ENCODE measurements at places on chromosomes 4 and X.

- DNase-seq: no peak
These were observed 279.9 kb downstream of the PPP3CA start for GRCh38 chr4:101067383-101067782.

- no peak for DNase-seq
These were observed 41.9 kb downstream of the WWC2 start for GRCh38 chr4:183140911-183141320.

GRCh38 chr4:1238676-1239000, 10.3 kb downstream of the CTBP1 start:
- DNase-seq: no peak

DNA sequence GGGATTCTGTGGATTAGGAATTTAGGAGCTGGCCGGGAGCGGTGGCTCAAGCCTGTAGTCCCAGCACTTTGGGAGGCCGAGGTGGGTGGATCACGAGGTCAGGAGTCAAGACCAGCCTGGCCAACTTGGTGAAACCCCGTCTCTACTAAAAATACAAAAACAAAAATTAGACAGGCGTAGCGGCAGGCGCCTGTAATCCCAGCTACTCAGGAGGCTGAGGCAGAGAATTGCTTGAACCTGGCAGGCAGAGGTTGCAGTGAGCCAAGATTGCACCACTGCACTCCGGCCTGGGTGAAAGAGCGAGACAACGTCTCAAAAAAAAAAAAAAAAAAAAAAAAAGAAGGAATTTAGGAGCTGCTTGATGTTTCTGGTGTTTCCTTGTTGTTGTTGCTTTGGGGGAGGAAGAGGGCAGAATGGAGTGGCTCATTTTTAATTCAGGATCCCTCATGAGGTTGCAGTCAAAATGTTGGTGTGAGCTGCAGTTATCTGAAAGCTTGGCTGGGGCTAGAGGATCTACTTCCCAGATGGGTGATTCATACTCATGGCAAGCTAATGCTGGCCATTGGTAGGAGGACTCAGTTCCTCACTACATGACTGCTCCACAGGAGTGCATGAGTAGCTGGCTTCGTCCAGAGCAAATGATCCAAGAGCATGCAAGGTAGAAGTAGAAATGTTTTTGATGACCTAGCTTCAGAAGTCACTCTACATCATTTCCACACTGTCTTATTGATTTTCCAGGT, 26.5 kb upstream of the JADE1 start:
- DNase-seq: peak; percentile 19

- no peak for DNase-seq
These were observed 47.7 kb downstream of the ARHGEF9 start for GRCh38 chrX:63737131-63737921.

DNA sequence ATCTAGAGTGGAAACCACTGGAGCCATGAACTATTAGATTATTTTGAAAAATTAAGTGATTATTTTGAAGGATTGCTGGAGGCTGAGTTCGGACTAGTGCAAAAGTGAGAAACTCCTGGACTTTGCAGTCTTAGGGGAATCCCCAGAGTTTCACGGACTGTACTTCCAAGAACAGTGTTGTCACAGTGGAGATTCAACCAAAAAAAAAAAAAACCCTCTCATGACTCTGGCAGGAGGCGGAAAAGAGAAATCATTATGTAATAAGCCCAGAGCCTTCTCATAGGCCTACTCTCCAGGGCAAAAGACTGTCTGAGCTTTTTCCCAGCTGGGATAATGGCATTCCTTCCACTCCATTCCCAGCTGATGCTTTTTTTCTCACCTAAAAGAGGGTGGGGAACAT, 16.8 kb upstream of the C4orf51 start:
- DNase-seq: no peak

DNA sequence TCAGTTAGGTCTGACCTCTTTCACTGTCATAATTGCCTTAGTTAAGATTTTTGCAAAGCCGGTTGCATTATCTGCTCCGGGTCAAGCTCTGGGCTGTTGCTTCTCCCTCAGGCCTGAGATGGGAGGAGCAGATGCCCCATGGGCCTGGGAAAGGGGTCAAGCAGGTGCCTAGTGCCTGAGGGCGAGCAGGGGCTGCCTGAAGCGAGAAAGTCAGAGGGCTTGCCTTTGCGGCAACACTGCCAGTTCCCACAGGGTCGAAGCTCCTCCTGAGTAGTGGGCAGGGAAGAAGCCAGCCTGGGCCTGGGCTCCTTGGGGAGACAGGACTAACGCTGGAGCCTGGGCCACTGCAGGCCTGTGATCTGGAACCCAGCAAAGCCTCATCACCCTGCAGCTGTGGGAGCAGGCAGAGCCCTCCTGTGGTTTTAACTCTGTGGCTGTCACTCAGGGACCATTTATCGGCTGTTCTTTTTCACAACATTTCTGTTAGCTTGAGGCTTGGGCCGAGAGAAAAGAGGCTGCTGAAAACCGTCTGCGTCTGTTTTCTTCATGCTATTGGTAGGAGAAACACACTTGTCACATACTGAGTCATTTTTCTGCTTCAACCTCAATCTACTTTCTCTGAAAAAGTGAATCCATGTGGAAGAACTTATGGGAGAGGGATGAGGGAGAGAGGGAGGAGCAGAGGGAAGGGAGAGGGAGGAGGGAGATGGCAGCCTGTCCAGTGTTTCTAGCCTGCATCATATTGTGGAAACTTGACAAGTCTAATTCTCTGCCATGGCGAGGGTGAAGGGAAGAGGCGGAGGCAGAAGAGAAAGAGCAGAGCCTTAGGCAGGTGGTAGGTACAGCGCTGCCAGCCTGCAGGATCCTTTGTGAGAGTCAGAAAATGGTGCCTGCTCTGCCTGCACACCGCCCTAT, 68.4 kb downstream of the RHOH start:
- DNase-seq: peak; percentile 18

GRCh38 chr4:113502906-113503305, 258.6 kb downstream of the CAMK2D start:
- DNase-seq: no peak

DNA sequence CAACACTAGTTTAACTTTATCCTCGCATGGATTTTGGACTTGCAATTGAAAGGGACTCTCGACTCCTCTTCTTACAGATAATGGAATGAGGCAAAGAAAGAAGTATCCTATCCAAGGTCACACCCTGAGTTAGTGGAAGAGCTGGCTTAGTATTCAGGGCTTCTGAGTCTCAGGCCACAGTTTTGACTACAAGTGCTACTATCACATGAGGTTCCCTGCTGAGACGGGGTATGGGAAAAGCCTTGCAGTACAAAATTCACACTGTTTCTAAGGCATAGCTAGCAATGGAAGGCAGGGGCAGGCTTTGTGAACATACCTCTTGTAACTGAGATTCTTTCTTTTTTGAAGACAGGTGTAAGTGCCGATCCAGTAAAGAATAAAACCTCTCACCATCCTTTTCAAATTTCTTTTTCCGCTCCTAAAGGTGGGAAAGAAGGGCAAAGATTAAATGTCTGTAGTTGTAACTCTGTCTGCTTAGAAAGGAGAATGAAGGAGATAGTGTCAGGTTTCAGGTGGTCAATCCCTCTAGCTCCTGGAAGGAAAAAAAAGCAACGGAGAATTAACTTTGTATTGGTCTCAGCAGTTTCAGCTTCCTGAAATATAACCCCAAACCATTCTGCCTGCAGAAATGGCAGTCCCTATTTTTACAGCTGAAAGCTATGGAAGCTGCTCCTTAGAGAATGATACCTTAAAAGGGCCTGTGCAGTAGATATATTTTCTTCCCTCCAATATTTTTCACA, 199.0 kb downstream of the OPHN1 start:
- DNase-seq: no peak

- no peak for DNase-seq
These were observed 88.5 kb upstream of the GPR34 start for GRCh38 chrX:41600291-41600690.

GRCh38 chr4:153045111-153045982, 109.2 kb downstream of the FHDC1 start:
- DNase-seq: no peak

GRCh38 chrX:148517176-148517575, 16.8 kb downstream of the AFF2 start:
- DNase-seq: no peak

DNA sequence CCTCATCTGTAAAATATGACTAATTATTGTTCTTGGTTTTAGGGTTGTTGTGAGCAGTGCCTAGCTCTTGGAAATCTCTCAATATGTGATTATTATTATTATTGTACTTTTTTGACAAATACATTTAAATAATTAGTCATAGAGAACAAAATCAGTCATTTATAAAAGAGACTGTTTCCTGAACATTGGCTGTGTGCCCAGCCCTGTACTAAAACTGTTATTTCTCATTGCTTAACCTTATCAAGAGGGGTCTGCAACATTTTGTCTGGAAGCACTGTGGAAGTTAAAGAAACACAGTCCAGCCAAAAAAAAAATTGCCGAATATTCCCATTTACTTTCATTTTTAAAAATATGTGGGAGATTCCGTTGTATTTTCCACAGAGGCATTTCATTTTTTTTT, 989.2 kb upstream of the SLIT2 start:
- no peak for DNase-seq

GRCh38 chr4:107210450-107211239, 174.5 kb upstream of the DKK2 start:
- no peak for DNase-seq

- DNase-seq: no peak
These were observed 207.7 kb downstream of the SOWAHB start for GRCh38 chr4:76690011-76690905.

DNA sequence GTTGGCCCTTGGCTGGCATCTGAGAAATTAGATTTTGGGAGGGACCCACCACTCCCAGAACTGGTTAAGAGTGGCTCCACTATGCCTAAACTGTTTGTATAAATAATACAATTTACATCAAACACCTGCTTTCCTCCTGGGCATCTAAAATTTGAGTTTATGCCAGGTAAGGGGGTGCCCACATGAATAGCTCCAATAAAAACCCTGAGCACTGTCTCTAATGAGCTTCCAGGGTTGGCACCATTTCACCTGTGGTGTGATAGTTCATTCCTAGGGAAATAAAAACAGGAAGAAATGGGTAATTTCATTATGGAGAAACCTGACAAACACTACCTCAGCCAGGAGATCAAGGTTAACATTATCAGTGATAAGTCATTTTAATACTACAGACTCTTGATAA, 119.7 kb downstream of the FRYL start:
- no peak for DNase-seq

DNA sequence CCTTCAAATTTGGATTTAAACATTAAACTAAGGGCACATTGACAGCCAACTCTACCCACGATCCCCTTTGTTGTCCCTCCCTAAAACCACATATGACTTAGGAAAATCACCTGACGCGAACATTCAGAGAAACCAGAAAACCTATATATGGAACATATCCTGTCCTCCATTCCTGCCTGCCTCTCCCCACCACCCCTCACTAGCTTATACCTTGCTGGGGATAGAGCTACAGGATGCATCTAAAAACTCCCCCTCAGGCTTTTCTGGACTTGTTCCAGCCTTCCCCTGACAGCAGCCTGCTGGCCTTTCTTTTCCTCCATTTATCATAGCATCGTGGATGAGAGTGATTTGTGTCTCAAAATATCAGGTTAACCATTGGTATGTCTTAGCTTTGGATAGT, 8.8 kb downstream of the STK26 start:
- DNase-seq: no peak

GRCh38 chr4:152850377-152850776, 70.6 kb downstream of the ARFIP1 start:
- peak; percentile 23 for DNase-seq

- no peak for DNase-seq
These were observed 233.3 kb downstream of the USP46 start for GRCh38 chr4:52425751-52426326.

DNA sequence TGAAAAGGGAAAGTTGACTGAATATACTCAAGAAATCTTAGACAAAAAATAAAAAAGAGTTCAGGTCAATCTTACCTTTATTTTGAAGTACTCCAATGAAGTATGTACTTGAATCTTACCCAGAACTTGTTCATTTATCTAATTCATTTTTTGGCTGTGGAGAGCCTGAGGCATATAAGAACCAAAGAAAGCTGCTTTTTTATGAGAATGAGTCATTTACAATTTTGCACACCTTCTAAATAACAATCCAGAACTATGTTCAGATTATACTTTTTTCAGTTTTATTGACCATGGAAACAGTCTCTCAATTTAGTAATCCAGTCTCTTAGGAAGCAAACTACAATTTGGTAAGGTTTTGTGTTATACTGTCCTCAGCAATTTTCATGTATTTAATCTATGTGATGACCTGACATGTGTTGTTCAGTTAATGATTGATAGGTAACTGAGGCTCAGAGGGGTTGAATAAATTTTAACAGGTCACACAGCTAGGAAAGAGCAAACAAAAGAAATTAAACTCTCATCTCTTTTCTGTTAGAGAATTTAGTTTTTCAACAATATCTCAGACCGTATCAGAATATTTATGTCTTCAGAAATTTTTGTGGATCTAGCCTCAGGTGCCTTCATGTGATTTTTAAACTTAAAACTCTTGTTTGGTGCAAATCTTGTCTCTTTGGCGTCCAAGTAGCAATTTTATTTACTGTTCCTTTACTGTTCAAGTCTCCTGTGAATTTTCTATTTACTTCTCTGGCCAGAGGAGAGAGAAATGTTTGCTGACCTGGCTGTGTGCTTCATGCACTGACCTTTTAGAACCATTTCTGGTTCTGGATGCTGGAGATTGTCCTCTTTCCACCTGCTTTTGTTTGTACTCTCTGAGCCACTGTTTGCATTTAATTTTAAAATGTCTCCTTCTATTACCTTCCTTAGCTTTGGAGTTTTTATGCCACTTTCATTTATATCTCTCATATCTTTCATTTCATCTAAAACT, 1453.4 kb downstream of the STIM2 start:
- DNase-seq: no peak

GRCh38 chr4:147447786-147448185, 33.1 kb upstream of the EDNRA start:
- no peak for DNase-seq

DNA sequence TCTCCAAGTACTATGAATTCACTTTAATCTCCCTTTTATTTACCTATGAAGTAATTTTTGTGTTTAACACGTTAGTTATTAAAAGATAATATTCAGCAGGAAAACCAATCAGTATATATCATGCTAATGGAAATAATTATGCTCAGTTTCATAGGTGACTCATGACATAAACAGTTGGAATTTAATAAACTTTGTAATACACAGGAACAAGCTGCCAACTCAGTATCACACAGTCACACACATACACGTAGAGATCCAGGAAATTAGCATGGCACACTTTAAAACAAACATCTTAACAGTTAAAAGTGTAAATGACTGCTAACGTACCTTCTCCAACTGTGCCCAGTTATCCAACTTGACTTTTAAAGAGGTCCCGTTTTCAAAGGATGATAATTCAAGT, 2.3 kb downstream of the SPATA4 start:
- DNase-seq: no peak

- DNase-seq: no peak
These were observed 33.4 kb downstream of the C4orf54 start for GRCh38 chr4:99624141-99624719.

DNA sequence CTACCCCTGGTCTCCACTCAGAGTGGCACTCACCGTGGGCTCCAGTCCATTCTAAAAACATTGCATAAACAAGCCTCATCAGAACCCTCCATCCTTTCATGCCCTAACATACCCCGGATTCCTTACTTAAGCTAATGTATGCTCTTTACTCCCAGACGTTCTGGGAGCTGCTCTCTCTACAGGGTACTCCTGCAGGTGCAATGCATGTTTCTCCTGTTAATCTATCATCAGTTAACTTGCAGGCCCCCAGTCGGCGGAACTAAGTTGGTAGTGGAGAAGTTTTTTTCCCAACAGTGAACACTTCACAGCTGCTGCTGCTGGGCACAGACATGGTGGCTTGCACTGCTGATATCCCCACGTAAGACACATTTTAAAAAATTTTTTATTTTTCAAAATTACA, 161.6 kb upstream of the FAT1 start:
- no peak for DNase-seq

GRCh38 chrX:43836435-43837184, 45.6 kb downstream of the MAOB start:
- DNase-seq: no peak

- DNase-seq: no peak
These were observed 432.2 kb downstream of the RPA4 start for GRCh38 chrX:97315939-97316338.

Data from uterus (tissue), 4 donors.